ENCODE measurements at places on chromosomes 1 and 21.

DNA sequence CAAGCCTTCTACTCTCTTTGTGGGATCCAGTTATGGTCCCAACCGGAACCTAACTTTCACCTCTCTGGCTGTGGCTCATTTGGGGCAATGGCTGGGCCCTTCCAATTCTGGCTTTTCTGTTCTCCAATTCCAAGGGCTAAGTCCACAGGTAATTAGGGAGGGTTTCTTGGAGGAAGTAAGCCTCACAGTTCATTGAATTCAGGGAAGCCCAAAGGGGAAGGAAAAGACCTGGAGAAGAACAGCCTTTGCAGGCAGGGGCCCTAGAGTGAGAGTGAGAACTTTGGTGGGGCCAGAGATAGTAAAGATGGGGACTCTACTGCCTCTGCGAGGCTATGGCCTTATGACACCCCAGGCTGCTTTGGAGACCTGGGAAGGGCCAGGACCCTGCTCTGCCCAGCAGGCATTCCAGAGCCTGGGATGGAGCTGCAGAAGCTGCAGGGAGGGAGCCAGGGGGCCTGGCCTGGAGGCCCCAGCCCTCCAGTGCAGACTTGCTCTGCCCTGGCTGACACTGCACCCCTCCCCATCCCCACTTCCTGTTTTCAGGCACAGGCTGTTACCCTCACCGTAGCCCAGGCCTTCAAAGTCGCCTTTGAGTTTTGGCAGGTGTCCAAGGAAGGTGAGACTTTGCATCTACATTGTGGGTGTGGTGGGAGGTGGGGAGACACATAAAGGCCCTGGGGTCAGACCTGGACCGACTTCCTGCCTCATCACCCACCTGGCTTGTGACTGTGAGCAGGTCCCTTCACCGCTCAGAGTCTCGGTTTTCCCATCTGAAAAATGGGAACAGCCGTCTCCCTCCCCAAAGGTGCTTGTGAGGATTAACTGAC, 18.9 kb downstream of the LDLRAP1 start:
- peaks cover 95% of the 10 kb centered on the region for H3K4me1 ChIP-seq
- H3K36me3 ChIP-seq = no peaks in the 10 kb centered on the region
- H3K4me3 ChIP-seq = peak overlapping the region; percentile 71
- H3K27me3 ChIP-seq = no peaks in the 10 kb centered on the region

GRCh38 chr21:37367703-37368540, 1.3 kb downstream of the DYRK1A start:
- peaks cover 2% of the 10 kb centered on the region for H3K27me3 ChIP-seq
- H3K4me3 ChIP-seq = peak overlapping the region; percentile 94
- peak; percentile 51 for DNase-seq
- H3K4me1 ChIP-seq = peaks cover 60% of the 10 kb centered on the region
- peak overlapping the region; percentile 92 for H3K27ac ChIP-seq

DNA sequence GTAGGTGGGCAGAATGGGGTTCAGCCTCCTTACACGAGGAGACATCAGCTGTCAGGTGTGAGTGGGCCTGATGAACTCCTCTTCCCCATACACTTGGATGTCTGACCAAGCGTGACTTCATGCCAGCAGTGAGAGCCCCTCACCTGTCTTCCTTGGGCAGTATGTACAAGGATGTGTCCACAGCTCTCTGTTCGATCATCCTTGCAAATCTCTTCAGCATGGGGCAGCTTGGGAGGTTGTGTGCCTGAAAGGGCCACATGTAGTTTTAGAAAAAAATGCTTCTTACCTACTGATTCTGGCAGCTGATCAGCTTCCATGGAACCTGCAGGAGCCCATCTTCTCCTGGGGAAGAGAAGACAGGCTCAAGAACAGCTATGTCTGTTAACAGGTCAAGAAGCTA, 18.0 kb downstream of the ACP6 start:
- H3K27ac ChIP-seq = no peak overlapping the region
- H3K4me1 ChIP-seq = peaks cover 21% of the 10 kb centered on the region
- H3K36me3 ChIP-seq = peaks cover 6% of the 10 kb centered on the region

GRCh38 chr21:37870221-37870620, 46.0 kb downstream of the KCNJ6 start:
- DNase-seq = no peak
- H3K4me3 ChIP-seq = no peak overlapping the region
- no peak overlapping the region for H3K27ac ChIP-seq
- H3K36me3 ChIP-seq = no peaks in the 10 kb centered on the region
- no peaks in the 10 kb centered on the region for H3K4me1 ChIP-seq

- no peak for DNase-seq
- no peak overlapping the region for H3K4me3 ChIP-seq
- H3K36me3 ChIP-seq = peaks cover 2% of the 10 kb centered on the region
- no peak overlapping the region for H3K27ac ChIP-seq
- H3K4me1 ChIP-seq = no peaks in the 10 kb centered on the region
Measured at GRCh38 chr1:24157918-24158481, 15.1 kb upstream of the IL22RA1 start.

GRCh38 chr1:109193653-109194590, 19.8 kb upstream of the SARS1 start:
- no peaks in the 10 kb centered on the region for H3K27me3 ChIP-seq
- H3K36me3 ChIP-seq = no peaks in the 10 kb centered on the region
- H3K4me3 ChIP-seq = no peak overlapping the region
- peaks cover 6% of the 10 kb centered on the region for H3K4me1 ChIP-seq
- DNase-seq = peak; percentile 77
- no peak overlapping the region for H3K27ac ChIP-seq

DNA sequence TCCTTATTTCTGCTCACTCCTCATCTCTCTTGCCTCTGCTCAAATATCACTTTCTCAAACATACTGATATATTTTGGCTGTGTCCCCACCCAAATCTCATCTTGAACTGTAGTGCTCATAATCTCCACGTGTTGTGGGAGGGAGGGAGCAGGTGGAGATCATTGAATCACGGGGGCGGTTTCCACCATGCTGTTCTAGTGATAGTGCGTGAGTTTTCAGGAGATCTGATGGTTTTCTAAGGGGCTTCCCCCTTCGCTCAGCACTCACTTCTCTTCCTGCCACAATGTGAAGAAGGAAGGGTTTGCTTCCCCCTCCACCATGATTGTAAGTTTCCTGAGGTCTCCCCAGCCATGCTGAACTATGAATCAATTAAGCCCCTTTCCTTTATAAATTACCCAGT, 26.6 kb downstream of the ZBTB8OS start:
- peak overlapping the region; percentile 8 for H3K4me3 ChIP-seq
- DNase-seq = peak; percentile 55
- H3K36me3 ChIP-seq = peaks cover 47% of the 10 kb centered on the region
- peak overlapping the region; percentile 89 for H3K27ac ChIP-seq
- peaks cover 61% of the 10 kb centered on the region for H3K4me1 ChIP-seq

GRCh38 chr1:100773444-100773843, 53.9 kb downstream of the VCAM1 start:
- no peak overlapping the region for H3K4me3 ChIP-seq
- peaks cover 4% of the 10 kb centered on the region for H3K27me3 ChIP-seq
- no peaks in the 10 kb centered on the region for H3K4me1 ChIP-seq
- H3K36me3 ChIP-seq = no peaks in the 10 kb centered on the region

- no peak overlapping the region for H3K27ac ChIP-seq
- H3K27me3 ChIP-seq = no peaks in the 10 kb centered on the region
- H3K4me3 ChIP-seq = no peak overlapping the region
- no peaks in the 10 kb centered on the region for H3K36me3 ChIP-seq
- DNase-seq = no peak
Measured at GRCh38 chr1:223352944-223353343, 11.0 kb downstream of the SUSD4 start.

GRCh38 chr21:31078216-31078615, 39.9 kb upstream of the KRTAP19-8 start:
- peaks cover 4% of the 10 kb centered on the region for H3K4me1 ChIP-seq
- no peak for DNase-seq
- H3K36me3 ChIP-seq = no peaks in the 10 kb centered on the region
- peaks cover 8% of the 10 kb centered on the region for H3K27me3 ChIP-seq

- no peak overlapping the region for H3K27ac ChIP-seq
- H3K36me3 ChIP-seq = no peaks in the 10 kb centered on the region
- H3K27me3 ChIP-seq = peaks cover 2% of the 10 kb centered on the region
- no peak for DNase-seq
- H3K4me1 ChIP-seq = no peaks in the 10 kb centered on the region
Measured at GRCh38 chr1:115233598-115233997, 104.5 kb downstream of the NGF start.

- no peak overlapping the region for H3K27ac ChIP-seq
- H3K27me3 ChIP-seq = no peaks in the 10 kb centered on the region
- H3K36me3 ChIP-seq = no peaks in the 10 kb centered on the region
- no peak for DNase-seq
- H3K4me3 ChIP-seq = no peak overlapping the region
Measured at GRCh38 chr1:219573960-219574359, 38.9 kb downstream of the ZC3H11B start.

DNA sequence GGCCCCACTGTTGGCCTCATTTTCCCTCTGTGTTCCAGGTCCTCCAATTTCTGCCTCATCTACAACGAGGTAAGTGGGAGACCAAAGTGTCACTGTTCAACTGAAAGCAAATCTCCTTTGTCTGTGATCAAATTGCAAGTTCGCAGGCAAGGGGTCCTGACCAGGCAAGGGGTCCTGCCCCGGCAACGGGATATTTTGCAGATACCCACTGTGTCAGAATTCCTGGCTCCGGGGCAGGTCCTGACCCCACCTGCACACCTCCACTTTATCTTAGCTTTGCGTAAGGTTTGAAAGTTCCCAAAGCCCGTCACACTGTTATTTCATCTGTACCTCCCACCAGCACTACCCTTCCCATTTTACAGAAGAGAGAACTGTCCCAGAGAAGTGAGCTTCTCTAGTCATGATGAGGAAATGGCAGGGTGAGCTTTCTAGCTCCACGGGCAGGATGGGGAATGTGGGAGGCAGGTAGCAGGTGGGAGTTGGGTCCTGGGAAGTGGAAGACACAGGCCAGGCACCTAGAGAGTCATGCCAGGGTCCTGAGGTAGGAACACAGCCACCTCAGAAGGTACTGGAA, 32.0 kb upstream of the CSF1 start:
- no peak overlapping the region for H3K4me3 ChIP-seq
- H3K27ac ChIP-seq = no peak overlapping the region
- no peak for DNase-seq
- no peaks in the 10 kb centered on the region for H3K36me3 ChIP-seq
- H3K4me1 ChIP-seq = peaks cover 3% of the 10 kb centered on the region

GRCh38 chr1:192839162-192840066, 30.6 kb downstream of the RGS2 start:
- no peaks in the 10 kb centered on the region for H3K4me1 ChIP-seq
- no peak overlapping the region for H3K4me3 ChIP-seq
- H3K27ac ChIP-seq = no peak overlapping the region
- H3K36me3 ChIP-seq = no peaks in the 10 kb centered on the region

GRCh38 chr1:69319287-69319686, 248.4 kb upstream of the LRRC7 start:
- H3K4me3 ChIP-seq = no peak overlapping the region
- H3K27me3 ChIP-seq = no peaks in the 10 kb centered on the region
- peak overlapping the region; percentile 13 for H3K27ac ChIP-seq
- no peak for DNase-seq

DNA sequence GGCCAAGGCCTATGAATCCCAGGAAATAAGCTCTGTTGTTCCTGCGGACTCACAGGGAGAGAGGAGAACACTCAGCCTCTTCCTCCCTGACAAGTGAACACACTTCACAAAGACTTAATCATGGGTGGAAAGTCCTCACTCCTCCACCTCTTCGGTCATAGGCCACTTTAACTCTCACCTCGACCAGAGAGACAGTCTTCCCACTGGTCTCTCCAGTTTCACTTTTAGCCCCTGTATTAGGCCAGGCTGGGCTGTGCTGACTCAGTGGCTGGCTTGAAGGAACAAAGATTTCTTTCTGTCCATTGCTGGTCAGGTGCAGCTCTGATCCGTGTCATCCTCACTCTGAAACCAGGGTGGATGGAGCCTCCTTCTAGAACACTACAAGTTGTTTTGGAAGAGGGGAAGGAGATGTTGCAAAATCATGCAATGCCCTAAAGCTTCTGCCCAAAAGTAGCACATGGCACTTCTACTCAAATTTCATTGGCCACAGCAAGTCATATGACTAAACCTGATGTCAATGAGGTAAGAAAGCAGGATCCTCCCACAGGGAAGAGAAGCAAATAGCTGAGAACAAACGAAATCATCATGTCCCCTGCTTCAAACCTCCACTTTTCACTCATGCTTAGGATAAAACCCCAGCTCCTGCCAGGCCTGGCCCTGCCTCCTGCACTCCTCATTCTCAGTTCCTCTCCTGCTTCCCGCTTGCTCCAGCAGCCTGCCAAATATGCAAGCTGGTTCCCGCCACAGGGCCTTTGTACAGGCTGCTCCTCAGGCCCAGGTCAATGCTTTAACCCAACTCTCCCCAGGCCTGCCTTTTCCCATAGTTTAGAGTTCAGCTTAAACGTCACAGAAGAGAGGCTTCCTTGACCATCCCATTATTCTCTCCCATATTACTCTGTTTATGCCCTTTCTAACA, 150.5 kb upstream of the RUNX3 start:
- H3K27ac ChIP-seq = no peak overlapping the region
- H3K27me3 ChIP-seq = no peaks in the 10 kb centered on the region
- no peak for DNase-seq
- no peaks in the 10 kb centered on the region for H3K36me3 ChIP-seq
- peaks cover 2% of the 10 kb centered on the region for H3K4me1 ChIP-seq
- H3K4me3 ChIP-seq = no peak overlapping the region

GRCh38 chr1:4605158-4605557, 49.3 kb upstream of the AJAP1 start:
- H3K27ac ChIP-seq = no peak overlapping the region
- peaks cover 2% of the 10 kb centered on the region for H3K36me3 ChIP-seq
- no peak overlapping the region for H3K4me3 ChIP-seq

- H3K27me3 ChIP-seq = no peaks in the 10 kb centered on the region
- peaks cover 2% of the 10 kb centered on the region for H3K36me3 ChIP-seq
Measured at GRCh38 chr1:10597492-10598388, 123.0 kb downstream of the PEX14 start.

GRCh38 chr1:66416295-66416694, 117.7 kb upstream of the SGIP1 start:
- peaks cover 8% of the 10 kb centered on the region for H3K36me3 ChIP-seq
- no peak overlapping the region for H3K4me3 ChIP-seq
- H3K27ac ChIP-seq = no peak overlapping the region
- H3K4me1 ChIP-seq = peaks cover 13% of the 10 kb centered on the region
- DNase-seq = no peak

DNA sequence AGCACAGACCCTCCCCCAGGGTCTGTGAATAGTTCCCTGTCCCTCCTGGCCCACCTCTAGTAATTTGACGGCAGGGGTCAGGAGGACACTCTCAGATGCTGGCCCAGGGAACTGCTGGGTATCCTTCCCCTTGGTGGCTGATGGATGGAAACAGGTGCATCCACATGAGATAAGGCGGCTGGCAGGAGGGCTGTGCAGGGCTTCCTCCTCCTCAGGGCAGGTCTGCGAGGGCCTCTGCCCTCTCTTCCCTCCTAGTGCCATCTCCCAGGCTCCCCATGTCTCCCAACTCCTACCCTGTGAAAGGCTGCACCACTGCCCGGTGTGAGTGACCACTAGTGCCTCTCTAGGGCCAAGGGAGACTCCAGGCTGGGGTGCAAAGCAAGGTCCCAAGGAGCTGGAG, 123.9 kb downstream of the GLIS1 start:
- no peaks in the 10 kb centered on the region for H3K4me1 ChIP-seq
- H3K27me3 ChIP-seq = peaks cover 4% of the 10 kb centered on the region
- peaks cover 2% of the 10 kb centered on the region for H3K36me3 ChIP-seq
- no peak overlapping the region for H3K4me3 ChIP-seq

GRCh38 chr1:19903621-19904020, 19.8 kb downstream of the PLA2G2E start:
- peaks cover 61% of the 10 kb centered on the region for H3K36me3 ChIP-seq
- DNase-seq = no peak
- no peak overlapping the region for H3K4me3 ChIP-seq
- no peak overlapping the region for H3K27ac ChIP-seq
- H3K27me3 ChIP-seq = no peaks in the 10 kb centered on the region
